ENCODE measurements at places on chromosomes 3 and 15.

- DNase-seq: peak; percentile 30
These were observed 9.2 kb upstream of the PGPEP1L start for GRCh38 chr15:99016680-99017321.

DNA sequence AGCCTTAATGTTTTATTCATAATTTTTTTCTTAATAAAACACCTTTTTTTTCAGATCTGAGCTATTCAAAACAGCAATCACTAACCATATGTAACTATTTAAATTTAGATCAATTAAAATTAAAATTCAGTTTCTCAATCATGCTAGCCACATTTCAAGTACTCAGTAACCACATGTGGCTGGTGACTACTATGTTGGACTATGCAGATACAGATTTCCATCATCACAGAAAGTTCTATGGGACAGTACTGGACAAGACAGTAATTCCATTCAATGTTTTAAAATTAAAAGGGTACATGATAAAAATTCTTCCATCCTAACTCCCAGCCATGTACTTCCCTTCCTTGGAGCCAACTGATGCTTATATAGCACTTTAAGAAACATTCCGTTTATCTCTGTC, 119.3 kb downstream of the GLDN start:
- DNase-seq: no peak

DNA sequence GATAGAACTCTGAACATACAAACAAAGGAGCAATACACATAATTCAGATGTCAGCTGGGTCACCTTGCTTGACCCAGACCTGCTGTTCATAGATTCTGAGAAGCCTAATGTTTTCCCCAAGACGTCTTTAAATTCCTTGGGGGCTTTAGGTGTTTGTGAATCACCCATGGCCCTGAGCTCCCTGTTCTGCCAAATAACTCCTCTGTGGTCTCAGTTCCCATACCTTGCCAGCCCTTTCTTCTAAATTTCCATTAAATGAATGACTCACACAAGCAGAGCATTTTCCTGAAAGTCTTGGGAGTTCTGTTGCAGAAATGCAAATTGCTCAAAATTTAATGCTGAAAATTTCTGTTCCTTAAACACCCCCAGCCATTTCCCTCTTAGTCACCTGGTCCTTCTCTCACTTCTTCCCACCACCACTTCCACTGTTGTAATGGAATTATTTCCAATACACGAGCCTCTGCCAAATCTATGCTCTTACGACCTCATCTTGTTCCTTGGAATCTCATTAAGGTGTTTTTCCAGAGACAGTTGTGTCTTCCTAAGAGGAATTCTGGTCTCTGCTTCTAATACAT, 33.4 kb upstream of the PSMD6 start:
- no peak for DNase-seq

GRCh38 chr3:188914552-188914951, 257.2 kb upstream of the TPRG1 start:
- no peak for DNase-seq

DNA sequence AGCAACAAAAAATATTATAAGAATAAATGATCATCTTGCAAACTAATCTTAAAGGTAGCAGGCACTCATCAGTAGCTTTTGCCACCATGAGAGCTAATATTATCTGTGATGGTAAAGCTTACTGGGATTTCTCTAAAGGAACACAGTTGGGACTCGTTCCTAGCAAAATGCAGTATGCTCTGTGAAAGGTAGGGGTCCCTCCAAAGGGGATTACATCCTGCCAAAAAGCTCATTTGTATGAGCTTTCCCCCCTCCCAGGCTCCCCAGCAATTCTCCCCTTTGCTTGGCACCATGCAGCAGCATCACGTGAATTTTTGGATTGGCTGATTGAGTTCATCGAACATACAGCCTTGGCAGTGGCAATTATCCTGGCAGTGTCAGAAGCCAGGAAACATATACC, 361.0 kb upstream of the PLSCR5 start:
- DNase-seq: no peak

Measured in H54 (cell line).